ENCODE measurements at places on chromosomes 7 and 10. TPM values are rescaled to one million over a fixed set of nuclear protein-coding genes. Genes with fewer than 3 reads are reported as not detected.

GRCh38 chr7:842431-843031 is 10.3 kb downstream of the SUN1 start:
- no peak for DNase-seq

Gene AOC1
- not detected for total RNA-seq

Gene SUGCT
- 1.3 TPM for total RNA-seq

DNA sequence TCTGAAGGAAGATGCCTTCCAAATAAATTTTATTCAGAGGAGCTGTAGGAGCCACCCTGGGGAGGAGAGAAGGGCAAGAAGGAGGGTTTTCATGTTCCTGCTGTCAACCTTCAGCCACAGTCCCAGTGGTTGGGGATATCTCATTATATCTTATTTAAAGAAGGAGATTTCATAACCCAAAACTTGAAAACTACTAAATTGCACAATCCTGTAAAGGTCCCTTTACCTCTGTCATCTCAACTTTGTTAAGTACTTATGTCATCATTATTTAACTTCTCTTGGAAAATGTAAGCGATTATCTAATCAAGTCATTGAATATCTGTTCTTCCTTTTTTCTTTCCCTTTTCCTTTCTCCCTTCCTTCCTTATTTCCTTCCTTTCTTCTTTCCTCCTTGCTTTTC is 794.5 kb upstream of the IGFBP3 start:
- no peak for DNase-seq
